ENCODE measurements at places on chromosomes 1 and 21.

- no peak for DNase-seq
These were observed 40.0 kb downstream of the MEF2D start for GRCh38 chr1:156460525-156460924.

DNA sequence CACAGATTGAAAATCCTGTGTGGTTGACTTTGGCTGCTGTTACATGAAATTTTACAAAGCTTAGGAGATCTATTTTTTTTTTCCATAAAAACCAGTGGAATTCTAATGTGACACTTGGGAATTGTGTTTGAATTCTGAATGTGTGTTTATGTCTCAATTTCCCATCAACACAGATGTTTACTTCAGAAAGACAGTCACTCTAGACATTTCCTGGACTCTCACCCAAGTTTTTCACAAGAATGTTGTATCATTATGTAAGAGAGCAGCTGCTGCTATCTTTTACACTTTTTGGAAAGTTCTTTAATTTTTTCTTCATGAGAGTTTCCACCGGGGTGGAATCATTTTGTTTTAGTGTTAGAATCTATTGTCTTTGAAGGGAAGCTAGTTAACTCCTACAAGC is 210.1 kb downstream of the GIPC2 start:
- DNase-seq = no peak

- no peak for DNase-seq
These were observed 24.8 kb upstream of the NMNAT2 start for GRCh38 chr1:183443011-183443410.

- DNase-seq = no peak
These were observed 170.4 kb downstream of the PTPRC start for GRCh38 chr1:198809247-198809646.

- no peak for DNase-seq
These were observed 40.4 kb downstream of the LIN9 start for GRCh38 chr1:226268421-226269124.

- no peak for DNase-seq
These were observed 107.0 kb downstream of the CTH start for GRCh38 chr1:70518106-70518505.

GRCh38 chr1:207389728-207390464 is 64.2 kb upstream of the CR2 start:
- no peak for DNase-seq

DNA sequence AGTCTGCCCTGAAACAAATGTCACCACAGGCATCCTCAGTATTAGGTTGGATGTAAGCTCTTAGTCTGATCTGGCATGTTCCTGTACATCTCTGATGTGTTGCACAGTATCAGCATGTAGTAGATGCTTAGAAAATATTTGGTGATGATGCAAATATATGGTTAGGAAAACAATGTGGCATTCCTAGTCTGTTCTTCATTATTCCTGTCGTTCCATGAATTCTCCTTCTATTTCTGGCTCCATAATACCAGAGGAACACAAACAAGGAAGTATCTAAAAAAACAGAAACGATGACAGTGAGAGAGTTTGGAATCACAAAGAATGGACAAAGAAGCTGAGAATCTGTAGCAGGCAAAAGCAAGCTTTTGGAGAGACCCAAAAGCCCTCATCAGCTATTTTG is 236.6 kb downstream of the HHAT start:
- no peak for DNase-seq

DNA sequence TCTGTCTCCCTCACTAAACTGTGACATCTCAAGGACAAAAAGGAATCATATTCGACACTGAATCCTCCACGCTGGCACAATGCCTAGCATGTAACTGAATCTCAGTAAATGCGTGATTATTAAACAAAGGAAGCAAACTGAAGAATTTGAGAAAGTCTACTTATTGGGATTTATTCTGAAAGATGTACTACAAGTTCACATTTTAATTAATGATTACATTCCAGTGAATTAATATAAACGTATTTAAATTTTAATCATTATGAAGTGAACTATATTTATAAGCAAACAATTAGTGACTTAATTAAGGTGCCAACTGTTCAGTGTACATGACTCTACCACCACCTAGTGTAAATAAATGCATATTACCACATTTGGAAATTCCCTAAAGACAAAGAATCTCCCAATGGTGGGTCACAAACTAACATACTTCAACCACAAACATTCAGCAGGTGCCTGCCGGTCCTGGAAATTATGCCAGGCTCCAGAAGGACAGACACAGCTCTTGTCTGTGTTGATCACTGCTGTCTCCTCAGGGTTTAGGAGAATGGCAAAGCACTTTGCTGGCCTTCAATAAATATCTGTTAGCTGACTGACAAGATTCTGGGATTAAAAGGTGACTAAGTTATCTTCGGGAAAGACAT is 56.3 kb downstream of the SMYD3 start:
- peak; percentile 61 for DNase-seq

DNA sequence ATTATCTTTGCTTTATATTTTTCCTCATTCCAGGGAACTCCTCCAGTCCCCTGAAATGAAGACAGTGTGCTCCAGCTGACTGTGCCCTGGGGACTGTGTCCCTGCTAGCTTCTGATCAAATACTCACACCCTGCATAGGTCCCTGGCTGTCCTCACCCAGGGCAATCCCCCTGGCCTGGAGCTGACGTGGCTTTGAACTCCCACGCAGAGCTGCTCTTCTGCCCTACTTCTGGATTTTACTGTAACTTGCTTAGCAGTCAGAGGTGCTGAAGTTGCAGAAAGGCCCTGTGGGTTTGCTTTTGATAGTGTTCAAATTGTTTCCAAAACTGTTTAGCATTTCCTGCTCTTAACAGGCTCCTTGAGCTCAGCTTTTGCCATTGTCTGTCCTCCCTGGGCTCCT is 186.5 kb downstream of the FASLG start:
- no peak for DNase-seq

GRCh38 chr1:154442006-154442740 is 37.0 kb downstream of the IL6R start:
- DNase-seq = peak; percentile 65

- DNase-seq = no peak
These were observed 11.6 kb downstream of the KRTAP24-1 start for GRCh38 chr21:30271156-30271555.

DNA sequence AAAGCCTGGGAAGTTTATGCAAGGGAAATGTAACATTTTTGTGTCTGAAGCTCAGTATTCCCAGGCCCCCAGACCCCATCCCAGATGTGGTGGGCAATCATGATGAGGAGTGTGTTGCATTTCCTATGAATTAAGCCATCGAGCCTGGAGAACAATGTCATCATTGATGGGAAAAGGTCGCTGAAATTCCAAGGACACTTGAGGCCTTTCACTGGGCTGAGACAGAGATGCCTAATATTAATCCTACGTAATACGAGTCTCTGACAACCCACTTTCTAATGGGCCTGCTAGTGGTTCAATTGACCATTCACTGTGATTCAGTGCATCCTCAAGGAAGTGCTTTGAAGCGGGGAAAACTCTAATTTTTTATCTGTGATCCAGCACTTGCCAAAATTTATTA is 291.6 kb downstream of the PLPP3 start:
- no peak for DNase-seq

DNA sequence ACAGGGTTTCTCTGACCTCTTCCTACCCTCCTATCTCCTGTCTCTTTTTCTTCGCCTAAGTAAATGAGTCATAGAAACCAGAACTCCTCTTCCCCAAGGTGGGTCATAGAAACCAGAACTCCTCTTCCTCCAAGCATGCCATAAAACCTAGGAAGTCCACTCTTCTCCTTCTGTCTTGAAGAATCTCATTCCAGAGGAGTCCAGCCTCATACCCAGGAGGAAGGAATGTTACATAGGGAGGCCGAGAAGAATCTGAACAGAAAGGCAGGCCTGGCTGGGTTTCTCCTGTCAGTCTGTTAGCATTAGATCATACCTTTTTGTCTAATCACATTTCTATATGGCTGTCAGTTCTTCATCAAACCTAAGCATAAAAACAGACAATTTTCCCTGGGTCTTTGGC is 47.5 kb upstream of the WLS start:
- DNase-seq = no peak

GRCh38 chr1:40818264-40818961 is 34.8 kb downstream of the KCNQ4 start:
- DNase-seq = no peak

- no peak for DNase-seq
These were observed 43.4 kb upstream of the SLC19A2 start for GRCh38 chr1:169529068-169529642.

GRCh38 chr1:39474810-39475209 is 16.6 kb upstream of the BMP8A start:
- no peak for DNase-seq

DNA sequence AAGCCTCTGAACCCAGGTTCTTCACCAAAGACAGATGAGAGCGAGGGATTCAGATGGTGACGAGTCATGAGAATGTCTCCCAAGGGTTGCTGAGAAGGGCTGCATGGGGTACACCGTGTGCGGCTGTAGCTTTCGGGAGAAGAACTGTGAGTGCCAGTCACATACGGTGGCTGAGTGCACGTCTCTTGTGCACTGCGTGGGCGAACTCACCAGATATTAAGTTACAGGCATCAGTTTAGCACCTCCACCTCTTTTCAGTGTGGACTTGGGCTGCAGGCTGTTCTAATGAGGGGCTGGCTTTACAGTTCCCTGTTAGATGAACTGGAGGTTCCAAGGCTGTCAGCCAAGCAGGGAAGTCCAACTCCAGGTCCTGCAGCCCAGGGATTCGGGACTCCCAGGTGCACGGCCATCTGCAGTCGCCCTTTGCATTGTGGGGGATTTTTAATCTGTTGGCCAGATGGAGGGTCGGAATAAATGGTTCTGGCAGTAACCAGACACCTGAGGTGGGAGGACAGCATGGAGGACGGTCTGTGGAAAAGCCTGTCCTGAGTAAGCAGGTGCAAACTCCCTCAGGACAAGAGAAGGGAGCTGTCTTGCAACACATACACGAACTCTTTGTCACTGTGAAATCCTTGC is 26.5 kb upstream of the AVPR1B start:
- DNase-seq = no peak

DNA sequence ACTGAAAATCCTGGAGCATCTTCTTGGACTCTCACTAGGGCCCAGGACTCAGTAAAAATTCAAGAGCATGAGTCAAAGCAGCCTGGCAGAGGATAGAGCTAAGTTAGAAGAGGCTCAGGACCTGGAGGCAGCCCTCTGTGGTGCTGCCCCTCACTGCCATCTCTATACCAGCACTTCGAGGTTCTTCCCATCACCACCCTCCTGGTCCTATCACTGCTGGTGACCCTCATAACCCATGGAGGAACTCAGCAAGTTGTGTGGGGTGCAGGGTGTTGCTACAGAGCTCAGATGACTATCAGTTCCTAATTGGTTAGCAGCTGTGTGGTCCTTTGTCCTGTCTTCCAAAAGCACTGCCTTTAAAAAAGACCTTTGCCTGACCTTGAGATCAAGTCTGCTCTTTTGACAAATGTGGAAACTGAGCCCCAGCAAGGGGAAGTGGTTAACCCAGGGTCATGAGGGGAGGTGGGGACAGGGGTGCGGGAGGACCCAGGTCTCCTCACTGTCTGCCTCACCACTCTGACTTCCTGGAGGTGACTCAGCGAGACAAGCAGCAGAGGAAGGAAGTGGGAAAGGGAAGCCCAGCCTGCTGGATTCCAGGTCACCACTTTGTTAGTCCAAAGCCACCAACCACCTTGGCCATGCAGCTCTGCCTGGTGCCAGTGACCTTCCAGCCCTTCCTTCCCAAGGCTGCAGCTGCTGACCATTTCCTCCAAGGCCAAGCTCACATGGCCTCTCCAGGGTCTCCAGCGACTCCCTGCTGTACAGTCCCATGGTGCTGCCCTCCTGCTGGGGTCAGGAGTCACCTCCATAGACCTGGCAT is 199.4 kb upstream of the EDN2 start:
- DNase-seq = no peak

- DNase-seq = peak; percentile 82
These were observed 8.8 kb upstream of the GUCA2A start for GRCh38 chr1:42173155-42173933.

- DNase-seq = no peak
These were observed 29.4 kb downstream of the RPS27 start for GRCh38 chr1:154019940-154020339.

Data from D341Med (cell line).